ENCODE measurements at places on chromosomes 2 and 18.

DNA sequence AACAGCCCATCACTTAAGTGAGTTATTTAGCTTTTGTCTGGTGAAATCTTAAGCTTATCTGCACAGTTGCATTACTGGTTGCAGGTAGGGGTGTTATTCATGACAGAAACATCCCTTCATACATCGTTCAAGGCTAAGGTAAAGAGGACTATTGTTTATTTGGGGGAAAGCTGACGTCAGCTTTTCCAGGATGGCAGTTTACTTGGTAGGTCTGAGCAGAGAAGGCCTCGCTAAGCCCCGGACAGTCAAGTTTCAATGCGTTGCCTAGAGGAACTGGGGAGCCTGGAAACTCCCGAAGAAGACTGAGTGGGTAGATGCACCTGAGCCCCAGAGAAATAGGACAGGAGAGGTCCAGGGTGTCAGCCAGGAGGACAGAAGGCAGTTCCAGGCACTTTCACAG, 2.2 kb downstream of the RNU4ATAC start:
- DNase-seq = no peak

DNA sequence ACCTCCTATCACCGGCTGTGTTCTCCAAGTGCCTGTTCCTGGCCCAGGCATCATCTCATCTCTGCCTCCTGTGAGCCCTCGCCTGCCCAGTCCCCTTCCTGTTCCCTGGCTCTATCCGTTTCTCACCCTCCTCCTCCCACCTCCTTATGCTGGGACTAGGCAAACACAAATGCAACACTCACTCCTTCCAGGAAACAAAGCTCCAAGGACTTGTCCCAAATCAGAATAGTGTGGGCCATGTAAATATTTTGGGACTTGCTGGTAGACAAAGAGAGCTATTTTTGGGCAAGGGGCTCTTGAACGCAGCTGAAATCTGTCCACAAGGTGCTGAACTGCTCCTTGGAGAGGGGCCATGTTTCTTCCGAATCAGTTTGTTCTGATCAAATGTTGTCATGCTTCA, 25.3 kb downstream of the MBP start:
- no peak for DNase-seq

- DNase-seq = no peak
Measured at GRCh38 chr2:112685271-112685884, 35.4 kb upstream of the NT5DC4 start.

DNA sequence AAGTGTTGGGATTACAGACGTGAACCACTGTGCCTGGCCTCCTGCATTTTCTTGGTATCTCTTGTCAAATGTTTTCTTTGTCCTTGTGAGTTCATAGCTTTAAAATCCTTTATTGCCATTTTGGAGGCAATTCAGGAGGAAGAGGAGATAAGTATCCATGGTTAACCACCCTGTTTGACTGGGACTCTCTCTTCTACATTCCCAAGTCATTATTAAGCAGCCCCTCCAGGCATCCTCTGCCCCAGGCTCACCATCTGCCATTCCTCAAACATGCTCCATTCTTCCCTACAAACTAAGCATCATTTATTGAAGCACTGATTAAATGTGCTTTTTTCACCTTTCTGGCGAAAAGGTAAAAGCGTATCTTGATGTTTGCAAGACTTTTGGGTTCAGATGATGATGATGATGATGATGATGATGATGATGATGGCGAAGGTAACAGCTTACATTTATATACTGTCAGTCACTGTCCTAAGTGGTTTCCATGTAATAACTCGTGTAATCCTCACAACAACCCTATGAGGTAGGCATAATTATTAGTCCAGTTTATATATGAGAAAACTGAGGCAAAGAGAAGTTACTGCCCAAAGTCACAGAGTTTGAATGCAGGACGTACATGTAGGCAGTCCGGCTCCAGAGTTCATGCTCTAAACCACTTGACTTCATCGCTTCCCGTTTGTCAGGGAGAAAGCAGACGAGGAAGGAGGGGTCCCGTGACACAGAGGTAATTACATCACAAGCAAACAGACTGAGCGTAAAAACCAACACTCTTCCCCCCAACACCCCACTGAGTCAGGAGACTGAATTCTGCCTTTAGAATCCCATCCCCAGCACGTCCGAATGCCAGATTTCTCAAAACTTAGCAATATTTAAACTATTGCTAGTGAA, 69.7 kb upstream of the ACKR3 start:
- no peak for DNase-seq

DNA sequence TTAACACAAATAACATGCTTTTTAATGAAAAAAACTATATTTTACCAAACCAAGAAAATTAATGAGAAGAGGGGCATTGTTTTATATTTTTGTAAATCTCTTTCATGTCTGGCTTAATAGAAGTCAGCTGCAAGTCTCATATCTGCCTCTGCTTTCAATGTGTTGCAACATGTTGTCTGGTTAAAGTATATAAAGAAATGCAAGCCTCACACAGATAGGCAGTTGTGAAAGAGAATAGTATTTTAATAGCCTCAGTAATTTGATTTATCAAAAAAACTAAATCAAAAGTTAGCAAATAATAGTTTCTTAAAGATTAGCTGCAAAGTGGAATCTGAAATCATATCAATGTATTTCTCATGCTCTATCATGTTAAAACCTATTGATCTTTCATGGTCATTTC, 52.9 kb upstream of the NCOA1 start:
- DNase-seq = no peak

- no peak for DNase-seq
Measured at GRCh38 chr2:101012054-101012705, 10.1 kb downstream of the RPL31 start.

GRCh38 chr18:9001209-9001608, 101.3 kb upstream of the NDUFV2 start:
- no peak for DNase-seq

- no peak for DNase-seq
Measured at GRCh38 chr2:160956243-160956802, 203.9 kb upstream of the TANK start.

- DNase-seq = no peak
Measured at GRCh38 chr2:175585496-175585895, 404.0 kb upstream of the ATP5MC3 start.

DNA sequence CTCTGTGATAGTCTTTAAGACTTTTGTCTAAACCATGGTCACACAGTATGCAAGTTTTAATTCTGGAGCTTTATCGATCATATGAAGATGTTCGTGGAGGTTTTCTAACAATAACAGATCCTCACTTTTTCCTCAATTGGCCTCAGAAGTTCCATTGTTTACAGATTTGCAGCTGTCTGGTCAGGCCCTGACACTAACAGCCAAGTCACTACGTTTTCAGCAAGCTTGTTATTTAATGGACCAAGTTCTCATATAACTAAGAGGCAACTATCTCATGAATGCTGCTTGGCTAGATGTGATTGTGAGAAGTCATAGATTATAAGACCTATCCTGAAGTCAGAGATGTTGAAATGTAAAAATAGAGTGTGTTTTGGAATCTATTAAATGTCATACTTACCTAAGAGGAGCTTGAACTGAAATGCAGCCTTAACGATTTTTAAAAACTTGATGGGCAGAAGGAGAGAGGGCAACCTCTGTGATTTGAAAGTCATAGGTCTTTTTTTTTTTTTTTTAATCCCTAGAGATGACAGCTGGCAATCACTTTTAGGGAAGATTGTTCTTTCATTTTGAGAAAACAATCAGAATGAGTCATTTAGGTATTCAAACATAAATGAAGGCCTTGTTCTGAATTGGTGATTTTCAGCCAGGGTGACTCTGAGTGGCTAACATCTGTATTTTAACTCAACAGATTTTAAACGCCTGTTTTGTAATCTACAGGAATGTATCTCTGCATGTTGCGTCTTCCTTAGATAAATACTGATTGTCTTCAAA, 48.4 kb upstream of the NEMP2 start:
- no peak for DNase-seq

DNA sequence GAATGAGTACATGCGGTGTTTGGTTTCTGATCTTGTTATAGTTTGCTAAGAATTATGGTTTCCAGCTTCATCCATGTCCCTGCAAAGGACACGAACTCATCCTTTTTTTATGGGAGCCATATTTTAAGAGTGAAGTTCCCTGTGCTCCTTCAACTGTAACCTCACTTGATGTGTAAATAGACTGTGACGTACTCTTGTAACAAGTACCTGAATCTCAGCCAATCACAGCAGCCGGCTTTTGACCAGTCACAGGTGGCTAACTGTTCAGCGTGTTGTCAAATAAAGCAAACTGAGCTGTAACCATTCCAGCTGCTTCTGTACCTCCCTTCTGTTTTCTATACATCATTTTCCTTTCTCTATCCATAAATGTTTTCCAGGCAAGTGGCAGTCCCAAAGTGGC, 774.3 kb upstream of the HS6ST1 start:
- no peak for DNase-seq

- DNase-seq = no peak
Measured at GRCh38 chr2:8174641-8175257, 507.1 kb upstream of the ID2 start.

- DNase-seq = no peak
Measured at GRCh38 chr2:191629001-191629453, 48.9 kb upstream of the NABP1 start.

DNA sequence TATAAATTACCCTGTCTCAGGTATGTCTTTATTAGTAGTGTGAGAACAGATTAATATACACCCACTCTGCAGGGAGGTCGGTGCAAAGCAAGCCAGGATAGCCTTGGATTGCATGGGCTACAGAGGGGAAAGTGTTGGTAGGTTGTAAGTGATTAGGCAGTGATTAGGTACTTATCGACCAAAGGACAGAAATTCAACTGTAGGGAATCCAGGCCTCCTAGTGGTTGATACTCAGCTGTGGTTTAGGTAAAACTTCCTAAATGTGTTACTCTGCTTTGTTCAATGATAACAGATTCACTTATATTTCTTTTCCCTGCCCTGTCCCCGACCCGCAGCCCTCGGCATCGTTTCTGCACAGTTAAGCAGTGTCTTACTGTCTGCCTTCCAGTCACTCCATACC, 444.0 kb downstream of the FIGN start:
- DNase-seq = no peak

GRCh38 chr2:186540941-186541340, 48.9 kb upstream of the ITGAV start:
- DNase-seq = no peak

GRCh38 chr2:150156415-150156814, 331.1 kb downstream of the RND3 start:
- no peak for DNase-seq

GRCh38 chr2:28163627-28164279, 228.9 kb upstream of the FOSL2 start:
- no peak for DNase-seq

- DNase-seq = peak; percentile 72
Measured at GRCh38 chr2:232327105-232328031, 51.2 kb upstream of the ALPP start.

DNA sequence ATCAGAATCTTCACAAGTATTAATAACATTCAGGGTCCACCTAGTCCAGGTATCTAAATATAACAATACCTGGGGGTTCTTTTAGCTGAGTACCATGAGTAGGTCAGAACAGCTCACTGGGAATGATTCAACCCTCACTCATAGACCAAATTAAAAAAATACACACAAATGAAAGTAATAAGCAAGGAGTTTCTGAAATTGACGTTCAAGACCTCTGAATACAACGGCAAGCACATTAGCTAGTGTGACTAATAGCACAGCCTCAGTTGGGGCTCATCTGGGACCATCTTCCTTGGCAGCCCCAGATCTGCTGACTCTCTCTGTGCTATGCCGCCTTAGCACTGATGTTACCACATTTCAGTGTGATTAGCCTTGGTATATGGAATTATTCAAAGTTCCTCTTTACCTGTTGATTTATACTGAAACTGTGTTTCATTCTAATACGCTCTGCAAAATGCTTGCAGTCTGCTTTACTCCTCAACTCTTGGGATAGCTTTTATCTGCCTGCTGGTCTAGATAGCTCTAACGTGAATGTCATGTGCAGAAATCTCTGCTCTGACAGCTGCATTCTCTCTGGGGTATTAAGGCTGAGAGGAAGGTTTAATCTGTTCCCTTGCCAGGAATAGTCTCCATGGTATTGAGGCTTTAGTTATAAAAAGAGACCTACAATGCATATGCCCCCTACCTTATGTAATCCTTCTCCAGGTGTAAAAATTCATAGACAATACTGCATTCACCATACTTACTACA, 153.3 kb downstream of the METTL4 start:
- DNase-seq = no peak

DNA sequence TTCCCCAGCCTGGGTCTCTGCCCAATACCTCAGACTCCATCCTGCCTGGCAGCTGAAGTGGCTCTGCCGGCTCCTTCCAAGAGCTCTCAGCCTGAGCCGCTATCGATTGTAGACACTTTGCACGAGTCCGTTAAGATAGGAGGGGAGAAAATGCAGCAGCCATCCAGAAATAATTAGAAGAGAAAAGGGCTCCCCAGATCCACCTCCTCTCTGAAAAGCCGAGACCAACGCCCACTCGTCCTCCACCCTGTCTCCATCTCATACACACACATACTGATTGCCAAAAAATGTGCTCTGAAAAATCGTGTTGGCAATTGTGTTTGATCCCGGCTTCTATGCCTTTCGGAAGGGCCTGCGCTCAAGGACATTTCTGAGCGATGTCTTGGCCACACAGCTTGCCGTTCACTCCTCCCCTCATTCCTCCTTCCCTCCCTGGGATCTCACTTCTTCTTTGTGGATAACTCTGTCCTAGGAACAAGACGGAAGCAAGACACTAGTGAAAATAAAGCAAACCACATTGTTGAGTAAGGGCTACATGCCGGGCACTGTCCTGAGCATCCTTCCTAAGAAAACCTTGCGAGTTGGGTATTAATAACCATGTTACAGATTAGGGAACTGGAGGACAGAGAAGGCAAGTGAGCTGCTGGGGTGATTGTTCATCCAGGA, 372.8 kb upstream of the MYT1L start:
- no peak for DNase-seq

GRCh38 chr2:203071148-203071547, 56.5 kb downstream of the NBEAL1 start:
- no peak for DNase-seq

- no peak for DNase-seq
Measured at GRCh38 chr18:75086494-75087034, 122.4 kb downstream of the PTGR3 start.

- DNase-seq = no peak
Measured at GRCh38 chr2:124309563-124310138, 284.6 kb downstream of the CNTNAP5 start.

- DNase-seq = no peak
Measured at GRCh38 chr2:10332402-10333246, 29.9 kb downstream of the HPCAL1 start.

DNA sequence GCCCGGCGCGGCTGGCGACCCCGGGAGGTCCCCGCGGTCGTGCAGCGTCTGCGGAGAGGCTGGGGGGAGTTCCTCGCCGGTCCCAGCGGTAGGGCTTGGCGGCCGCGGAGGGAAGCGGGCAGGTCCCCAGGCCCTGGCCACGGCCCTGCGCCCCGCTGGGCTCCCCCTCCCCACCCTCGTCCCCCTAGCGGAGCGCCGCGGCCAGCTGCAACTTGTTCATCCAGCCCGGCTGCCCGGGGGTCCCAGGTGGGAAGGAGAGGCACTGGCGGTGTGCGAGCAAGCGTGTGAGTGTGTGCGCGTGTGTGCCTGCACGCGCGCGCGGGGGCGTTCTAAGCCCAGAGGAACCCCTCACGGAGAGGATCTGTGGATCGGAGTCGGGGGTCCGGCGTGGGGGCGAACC, 1.3 kb downstream of the PTPRM start:
- DNase-seq = no peak

GRCh38 chr2:60926741-60927552, 45.6 kb downstream of the REL start:
- DNase-seq = no peak
